Left renal pelvis (tissue), 4 donors: ENCODE measurements at places on chromosomes 1 and 21.

DNA sequence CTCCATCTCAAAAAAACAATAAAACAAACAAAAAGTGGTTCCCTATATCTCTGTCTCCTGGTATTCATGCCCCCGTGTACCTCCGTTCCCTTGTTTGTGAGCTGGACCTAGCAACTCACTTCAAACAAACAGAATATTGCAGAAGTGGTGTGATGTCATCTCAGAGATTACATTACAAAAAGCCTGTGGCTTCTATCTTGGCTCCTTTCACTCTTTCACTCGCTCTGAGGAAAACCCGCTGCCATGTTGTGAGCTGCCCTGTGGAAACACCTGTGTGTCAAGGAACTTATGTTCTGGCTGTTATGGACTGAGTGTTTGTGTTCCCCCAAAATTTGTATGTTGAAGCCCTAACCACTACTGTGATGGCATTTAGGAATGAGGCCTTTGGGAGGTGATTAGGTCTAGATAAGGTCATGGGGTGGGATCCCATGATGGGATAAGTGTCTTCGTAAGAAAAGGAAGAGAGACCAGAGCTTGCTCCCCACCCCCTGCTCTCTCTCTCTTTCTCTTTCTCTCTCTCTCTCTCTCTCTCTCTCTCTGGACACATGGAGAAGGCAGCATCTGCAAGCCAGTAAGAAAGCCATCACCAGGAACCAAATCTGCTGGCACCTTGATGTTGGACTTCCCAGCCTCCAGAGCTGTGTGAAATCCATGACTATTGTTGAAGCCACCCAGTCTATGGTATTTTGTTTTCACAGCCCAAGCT lies 7.4 kb upstream of the HYI start:
- DNase-seq = no peak

- no peak for DNase-seq
Observed at GRCh38 chr1:161840363-161840762, 74.2 kb downstream of the ATF6 start.

DNA sequence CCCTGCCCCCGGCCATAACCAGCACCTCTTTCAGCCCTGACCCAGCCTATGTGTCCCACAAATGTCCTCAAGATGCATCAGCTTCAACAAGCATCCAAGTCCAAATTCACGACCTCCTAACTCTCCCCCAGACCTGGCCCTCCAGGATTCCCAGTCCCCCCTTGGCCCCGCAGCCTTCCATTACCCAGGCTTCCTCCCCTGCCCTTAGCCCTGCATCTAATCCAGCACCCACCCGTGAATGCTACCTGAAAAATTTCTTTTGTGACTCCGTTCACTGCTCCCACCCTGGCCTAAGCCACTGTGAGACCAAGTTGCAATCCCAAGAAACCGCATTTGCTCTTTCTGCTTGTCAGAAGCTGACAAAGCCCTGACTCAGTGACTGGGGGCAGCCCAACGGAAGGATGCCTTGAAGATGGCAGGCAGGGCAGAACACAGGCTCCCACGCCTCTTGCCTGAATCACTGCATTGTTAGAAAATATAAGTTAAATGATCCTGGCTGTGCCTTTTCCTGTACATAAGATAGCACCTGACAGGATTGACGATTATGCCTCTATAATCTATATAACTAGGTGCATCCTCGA lies 939 bp upstream of the MFAP2 start:
- no peak for DNase-seq

DNA sequence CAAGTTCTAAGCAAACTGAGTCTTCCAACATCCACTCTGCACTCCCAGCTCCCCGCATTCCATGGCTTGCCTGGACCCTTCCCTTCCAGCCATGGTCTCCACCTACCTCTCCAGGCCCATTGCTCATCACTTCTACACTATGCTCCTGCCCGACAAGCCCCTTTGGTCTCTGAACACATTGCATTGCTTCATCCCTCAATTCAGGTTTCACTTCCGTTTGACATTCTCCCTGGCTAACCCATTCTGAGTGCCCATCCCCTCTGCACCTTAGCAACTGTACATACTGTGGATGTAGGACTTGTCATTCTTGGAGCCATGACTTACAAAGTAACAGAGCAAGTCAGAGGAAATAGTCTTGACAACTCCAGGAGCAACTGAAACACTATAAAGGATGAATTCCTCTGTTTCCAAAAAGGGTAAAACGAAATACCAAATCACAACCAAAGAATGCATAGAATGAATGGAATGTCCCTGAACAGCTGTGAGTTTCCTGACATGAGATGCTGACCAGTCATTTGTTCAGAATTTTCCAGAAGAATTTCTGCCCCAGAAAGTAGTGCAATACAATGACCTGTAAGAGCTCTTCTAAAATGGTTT lies 66.7 kb downstream of the KCNJ6 start:
- no peak for DNase-seq

- no peak for DNase-seq
Observed at GRCh38 chr1:77238462-77238861, 19.2 kb upstream of the PIGK start.

- DNase-seq = no peak
Observed at GRCh38 chr1:54975356-54976108, 4.9 kb upstream of the TMEM61 start.

GRCh38 chr1:89728381-89728780 lies 92.5 kb upstream of the LRRC8D start:
- DNase-seq = no peak

DNA sequence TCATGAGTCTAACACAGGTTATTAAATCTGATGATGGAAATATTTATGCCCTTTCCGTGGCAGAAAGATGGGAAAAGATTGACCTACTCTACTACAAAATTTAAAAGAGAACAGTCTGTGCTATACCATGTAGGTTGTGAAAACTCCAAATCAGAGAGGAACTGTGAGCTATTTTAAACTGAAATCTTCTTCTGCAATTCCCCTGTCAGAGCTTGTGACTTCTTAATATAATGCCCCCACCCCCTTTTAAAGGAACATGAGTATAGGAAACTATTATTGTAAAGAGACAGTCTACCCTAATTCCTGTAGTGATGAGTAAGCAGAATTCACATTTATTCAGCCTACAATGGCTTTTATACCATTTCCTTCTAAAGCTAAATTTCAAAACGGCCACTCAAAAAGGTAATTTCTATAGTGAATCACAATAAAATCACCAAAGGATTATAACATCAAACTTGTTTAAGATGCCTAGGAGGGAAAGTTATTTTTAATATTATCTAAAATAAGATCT lies 11.7 kb downstream of the DSCAM start:
- no peak for DNase-seq

DNA sequence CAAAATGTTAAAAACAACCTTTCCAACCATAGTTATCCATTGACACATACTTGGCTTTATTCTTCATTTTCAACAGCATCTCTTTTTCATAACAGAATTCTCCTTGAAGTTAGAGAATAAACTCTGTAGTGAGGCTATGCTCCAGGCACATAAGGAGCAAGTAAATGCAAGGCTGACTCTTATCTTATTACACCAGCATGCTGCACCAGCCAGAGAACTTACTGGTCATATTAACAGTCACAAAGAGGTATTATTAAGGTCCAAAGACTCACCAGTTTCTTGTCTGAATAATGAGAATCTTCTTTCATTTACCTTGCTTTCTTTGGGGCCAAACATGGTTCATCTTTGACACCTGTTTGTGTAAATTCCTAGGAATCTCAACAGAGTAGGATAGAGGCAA lies 71.3 kb upstream of the IVNS1ABP start:
- no peak for DNase-seq

DNA sequence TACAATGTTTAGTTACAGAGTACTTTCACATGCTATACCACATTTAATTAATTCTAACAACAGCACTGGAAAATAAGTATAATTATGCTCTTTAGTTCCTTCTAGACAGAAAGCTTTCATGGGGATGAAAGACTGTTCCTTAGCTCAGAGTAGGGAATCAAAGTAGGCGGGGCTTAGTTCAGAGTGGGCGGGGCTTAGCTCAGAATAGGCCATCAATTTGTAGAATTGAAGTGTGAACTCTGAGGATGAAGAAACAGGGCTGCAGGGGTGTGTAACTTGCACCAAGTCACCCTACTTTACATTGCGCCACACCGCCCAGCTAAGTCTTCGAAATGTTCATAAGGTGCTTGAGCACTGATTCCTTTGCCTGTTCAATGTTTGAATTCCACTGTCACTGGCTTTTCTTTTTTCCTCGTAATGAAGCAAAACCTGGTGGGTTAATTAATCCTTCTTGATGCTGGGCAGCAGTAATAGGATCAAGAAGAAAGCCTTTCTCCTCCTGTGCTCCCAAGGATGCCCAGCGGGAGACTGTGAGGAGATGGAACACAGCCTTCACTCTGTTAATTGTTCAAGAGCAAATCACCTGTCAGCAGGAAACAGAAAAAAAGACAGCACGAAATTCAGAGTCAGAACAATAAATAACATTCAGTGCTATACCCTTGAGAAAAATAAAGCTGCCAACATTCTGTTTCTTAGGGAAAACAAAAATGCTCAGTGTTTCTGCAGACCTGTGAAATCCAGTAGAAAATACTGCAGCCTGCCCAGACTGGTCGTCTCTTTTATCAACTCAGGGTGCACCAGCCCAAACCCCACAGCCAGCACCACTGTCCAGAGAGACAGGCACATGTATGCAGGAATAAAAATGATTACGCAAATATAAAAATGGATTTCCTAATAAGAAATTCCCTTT lies 66.5 kb upstream of the CAMK1G start:
- DNase-seq = no peak

DNA sequence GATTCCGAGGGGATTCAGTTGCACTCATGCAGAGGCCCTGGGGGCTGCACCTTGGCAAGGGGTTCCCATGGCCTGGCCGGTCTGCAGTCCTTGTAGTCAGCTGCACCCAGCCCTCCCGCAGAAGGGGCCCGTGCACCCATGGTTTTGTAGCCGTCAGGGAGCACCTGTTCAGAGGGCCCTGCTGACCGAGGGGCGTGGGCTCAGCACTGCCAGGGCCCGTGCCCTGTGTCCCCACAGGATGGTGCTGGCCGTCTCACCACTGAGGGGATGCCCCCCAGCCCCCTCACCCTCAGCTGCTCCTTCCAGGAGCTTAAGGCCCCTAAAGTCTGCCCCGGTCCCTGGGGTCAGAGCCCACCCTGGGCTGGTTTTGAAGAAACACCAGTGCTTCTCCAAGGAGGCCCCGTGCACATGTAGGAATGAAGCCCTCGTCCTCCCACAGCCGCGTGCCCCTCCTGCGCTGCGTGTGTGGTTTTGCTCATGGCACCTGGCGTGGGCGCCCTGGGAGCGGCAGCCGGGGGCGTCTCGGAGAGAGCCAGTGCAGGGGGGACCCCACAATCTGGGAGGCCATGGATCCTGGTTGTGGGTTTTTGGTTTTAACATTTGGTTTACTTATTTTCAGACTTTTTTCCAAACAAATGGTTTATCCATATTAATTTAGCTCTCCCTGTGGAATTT lies 40.1 kb downstream of the PRKCZ start:
- no peak for DNase-seq
